ENCODE measurements at places on chromosomes 2 and 18.
A peak's percentile ranks its signal among the peaks of the same experiment; 100 is the strongest.

DNA sequence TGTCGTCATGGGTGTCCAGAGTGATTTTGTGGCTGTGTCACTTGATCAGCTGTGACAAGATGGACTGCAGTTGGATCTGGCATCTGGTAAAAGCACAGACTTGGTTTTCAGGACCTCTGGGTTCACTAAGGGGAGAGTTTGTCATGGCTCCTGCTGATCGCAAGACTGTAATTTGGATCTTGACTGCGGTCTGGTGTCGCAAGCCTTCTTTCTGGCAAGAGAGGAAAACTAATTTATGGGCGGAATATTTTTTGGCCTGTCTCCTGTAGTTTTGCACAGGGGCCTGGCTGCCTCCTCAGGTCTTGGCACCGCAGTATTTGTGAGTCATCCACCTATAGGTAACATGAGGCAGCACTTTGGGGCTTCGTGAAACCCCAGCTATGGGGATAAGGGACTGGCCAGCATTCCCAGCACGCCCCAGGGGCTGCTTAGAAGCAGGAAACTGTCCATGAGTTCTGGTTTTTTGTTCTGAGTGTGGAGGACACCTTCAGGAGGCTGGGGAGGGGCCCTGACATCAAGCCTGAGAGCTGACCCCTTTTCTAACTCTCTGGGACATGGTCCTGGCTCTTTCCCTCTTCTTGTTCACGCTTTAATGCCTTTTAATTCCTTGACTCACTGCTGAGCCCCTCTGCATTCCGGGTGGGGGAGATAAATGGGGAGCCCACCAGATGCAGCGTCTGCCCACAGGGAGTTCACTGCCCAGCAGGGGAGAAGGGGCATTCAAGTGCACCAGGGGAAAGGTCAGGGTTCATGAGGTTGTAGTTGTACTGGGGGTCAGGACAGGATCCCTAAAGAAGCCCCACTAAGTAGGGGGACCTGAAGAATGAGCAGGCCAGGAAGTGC is 12.2 kb downstream of the SH3BP4 start:
- DNase-seq = no peak

DNA sequence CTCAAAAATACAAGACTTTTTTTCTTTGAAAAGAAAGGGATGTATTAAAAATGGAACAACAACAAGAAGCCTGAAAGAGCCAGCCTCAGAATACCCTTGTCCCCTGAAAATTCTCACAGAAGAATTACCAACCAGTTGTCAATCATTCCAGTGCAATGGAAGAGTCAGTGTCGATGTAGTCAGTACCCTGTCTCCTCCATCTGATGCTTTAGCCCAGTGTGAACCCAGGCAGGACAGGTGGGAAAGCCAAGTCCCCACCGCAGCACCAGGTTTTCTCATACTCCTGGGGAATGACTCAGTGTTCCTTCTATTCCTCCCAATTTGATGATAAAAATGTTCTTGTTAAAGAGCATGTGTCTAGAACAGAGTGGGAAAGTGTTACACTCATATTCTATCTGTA is 332.0 kb upstream of the CHAC2 start:
- DNase-seq = no peak

DNA sequence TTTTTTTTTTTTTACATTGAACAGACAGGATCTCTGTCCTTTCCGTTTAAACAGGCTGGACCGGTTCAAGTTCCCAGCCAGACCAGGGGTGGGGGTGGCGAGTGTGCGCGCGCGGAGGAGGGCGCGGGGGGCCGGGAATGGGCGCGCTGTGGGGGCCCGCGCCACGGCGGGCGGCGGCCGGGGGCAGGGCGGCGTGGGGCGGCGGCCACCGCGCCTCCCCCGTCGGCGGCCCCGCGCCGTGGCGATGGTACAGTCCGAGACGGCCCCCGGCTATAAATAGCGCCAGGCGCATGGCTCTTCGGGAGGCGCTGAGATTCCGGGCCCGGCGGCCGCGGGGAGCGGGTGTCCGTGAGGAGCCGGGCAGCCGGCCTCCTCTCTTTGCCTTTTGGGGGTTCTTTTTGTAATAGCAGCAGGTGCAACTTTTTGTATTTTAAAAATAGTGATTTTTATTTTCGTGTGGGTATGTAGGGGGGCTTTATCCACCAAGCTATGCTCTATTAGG is 430 bp upstream of the CELF4 start:
- DNase-seq = peak; percentile 96

GRCh38 chr18:69787825-69788547 is 159.7 kb downstream of the CD226 start:
- no peak for DNase-seq

GRCh38 chr2:105450471-105450870 is 51.6 kb upstream of the FHL2 start:
- DNase-seq = no peak

GRCh38 chr2:19643117-19643518 is 258.7 kb downstream of the TTC32 start:
- no peak for DNase-seq

- DNase-seq = no peak
Measured at GRCh38 chr2:202769201-202769600, 102.4 kb downstream of the ICA1L start.

DNA sequence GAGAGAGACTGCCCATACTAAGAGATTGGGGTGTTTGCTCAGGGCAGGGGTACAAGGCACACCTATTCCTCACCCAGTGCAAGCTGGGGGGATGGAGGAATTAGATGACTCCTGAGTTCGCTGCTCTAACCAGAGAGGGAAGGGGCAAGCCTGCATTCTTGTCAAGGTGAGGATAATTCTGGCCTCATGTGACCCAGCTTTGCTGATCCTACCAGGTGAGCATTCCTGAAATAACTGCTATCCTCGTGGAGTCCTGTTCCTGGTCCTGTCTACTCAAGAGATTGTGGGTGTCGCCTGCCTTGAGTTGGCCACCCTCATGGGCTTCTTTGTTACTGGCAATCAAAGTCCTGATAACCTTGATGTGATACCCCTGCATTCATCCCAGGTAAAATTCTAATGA is 206.0 kb downstream of the SPP2 start:
- no peak for DNase-seq

- peak; percentile 79 for DNase-seq
Measured at GRCh38 chr2:44543773-44544725, 182.3 kb downstream of the CAMKMT start.

DNA sequence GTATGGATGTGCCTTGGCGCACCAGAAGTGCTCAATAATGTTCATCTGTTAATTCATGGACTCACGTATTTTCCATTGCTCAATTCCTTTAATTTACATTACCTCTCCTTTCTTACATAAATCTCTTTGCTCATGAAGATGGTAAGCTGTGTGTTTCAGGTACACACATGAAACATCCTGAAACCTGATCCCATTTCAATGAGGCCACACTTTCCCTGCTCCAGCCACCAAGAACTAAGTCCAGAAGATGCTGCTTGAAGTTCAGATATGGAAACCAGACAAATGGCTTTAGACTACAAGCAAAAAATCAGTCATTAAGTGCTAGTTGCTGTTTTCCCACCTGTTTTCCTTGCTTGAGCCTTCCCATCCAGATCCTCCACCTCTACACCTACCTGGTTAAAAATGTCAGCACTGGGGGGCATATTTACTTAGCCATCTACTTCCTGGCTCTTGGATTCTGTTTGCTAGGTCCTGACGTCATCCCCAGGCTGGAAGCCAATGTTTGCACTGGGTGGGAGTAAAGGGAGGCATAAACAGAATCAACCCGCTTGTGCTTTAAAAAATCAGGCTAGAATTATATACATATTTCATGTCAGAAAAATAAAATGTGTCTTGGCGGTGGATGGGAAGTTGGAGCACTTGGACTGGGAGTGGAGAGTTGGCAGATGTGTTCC is 309.7 kb downstream of the OSR1 start:
- DNase-seq = peak; percentile 68

- no peak for DNase-seq
Measured at GRCh38 chr2:180322781-180323180, 315.7 kb upstream of the CWC22 start.

GRCh38 chr18:45250479-45250878 is 364.8 kb upstream of the SLC14A2 start:
- no peak for DNase-seq

GRCh38 chr2:16400127-16400623 is 265.5 kb downstream of the CYRIA start:
- no peak for DNase-seq

DNA sequence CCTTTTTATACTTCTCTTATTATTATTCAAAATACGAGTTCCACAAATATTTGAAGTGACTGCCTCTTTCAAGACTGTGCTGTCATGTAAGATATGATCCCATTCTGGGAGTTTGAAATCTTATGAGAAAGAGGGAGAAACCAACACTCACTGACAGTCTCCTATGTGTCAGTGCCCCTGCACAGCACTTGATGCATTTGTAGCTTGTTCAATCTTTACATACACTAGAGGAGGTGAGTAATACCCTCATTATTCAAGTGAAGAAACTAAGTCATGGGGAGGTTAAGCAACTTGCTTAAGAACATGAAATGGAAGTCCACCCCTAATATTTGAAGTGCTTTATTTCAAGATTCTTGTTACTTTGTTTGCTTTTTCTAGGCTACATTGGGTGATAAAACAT is 459.5 kb upstream of the FANCL start:
- DNase-seq = no peak

DNA sequence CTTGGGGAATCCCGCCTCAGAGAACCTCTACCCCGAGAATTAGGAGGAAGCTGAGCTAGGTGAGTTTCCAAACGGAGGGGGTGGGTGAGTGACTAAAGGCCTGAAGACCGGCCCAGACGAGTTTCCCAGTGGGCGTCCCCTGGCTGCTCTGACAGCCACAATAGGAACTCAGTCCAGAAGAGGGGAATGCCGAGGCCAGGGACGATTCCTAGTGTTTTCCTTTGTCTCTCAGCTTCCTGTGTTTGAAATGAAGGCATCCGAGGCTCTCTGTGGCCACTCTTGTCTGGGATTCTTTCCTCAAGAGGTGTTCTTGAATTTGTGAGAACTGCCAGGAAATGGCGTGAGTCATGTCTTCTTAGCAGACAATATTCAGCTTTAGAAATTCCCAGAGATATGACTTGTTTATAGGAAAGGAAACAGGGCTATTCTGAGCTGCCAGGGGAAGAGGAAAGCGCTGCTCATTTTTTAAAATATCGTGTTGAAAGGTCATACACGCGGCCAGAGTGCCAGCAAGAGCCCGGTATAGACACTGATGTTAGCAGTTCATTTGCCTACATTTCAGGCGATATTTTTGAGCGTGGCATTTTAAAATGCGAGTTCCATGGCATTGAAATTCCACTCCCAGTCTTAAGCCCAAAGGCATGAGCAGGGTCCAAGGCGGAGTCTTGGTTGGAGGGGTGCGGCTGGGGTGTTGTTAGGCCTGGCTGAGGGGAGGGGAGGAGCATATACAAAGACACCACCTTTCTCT is 169.1 kb upstream of the KLF7 start:
- DNase-seq = no peak

- no peak for DNase-seq
Measured at GRCh38 chr2:424306-425171, 136.6 kb upstream of the ALKAL2 start.

DNA sequence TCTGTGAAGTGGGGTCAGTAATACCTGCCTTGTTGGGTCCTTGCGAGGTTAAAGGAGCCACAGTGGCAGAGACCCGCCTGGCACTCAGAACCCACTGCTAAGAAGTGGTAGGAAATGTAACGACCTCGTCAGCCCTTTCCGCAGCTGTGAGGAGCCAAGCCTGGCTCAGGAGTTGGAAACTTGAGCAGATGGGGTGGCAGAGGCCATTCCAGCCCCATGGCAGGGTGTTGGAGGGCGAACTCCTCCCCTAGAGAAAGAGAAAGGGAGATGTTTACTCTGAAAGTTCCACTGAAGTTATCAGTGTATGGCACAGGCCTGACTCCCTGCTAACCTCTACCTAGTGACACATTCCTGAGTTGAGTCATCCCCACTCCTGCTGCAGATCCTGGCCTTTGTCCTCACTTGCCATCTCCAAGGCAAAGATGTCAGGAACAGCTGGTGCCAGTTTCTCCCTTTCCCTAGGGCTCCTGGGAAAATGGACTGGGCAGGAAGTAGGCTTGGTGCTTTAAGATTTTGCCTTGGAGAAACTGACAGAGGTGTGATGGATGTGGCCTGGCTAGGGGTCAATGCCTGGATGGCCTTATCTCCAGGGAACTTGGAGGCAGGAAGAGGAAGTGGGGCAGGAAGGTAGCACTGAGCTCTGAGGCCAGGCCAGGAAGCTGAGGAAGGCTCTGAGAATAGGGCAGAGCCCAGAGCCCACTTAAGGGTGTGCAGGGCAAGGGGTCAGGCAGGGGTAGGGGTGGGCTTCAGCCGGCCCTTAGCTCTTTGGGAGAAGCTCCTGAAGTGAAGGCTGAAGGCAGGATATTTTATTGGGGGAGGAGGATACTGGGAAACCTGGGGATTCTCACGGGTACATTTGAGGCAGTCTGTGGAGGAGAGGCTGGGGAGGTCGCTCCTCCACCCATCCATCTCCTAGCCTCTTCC is 888 bp downstream of the VAMP5 start:
- no peak for DNase-seq

GRCh38 chr2:228541789-228542188 is 360.3 kb upstream of the SPHKAP start:
- no peak for DNase-seq

- DNase-seq = no peak
Measured at GRCh38 chr18:75916624-75916982, 489.1 kb upstream of the SMIM21 start.

DNA sequence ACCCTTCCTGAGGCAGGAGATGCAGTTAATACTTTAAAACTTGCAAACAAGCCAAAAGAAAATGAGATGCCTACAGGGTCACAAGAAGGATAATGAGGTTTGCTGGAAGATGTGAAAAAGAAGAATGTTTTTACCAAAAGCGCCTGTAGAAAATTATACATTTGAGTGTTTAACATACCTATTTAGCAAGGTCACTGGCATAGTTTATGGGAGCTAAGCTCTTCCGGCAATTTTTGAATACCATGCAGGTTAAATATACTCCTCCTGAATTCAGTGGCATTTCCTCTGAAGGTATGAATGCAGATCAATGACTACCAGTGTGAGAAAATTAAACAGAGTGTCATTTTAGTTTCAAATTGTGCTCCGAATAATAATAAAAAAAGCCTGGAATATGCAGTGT is 21.2 kb upstream of the MAP3K20 start:
- no peak for DNase-seq

- no peak for DNase-seq
Measured at GRCh38 chr2:28608500-28609424, 112.9 kb downstream of the PLB1 start.

- no peak for DNase-seq
Measured at GRCh38 chr2:143476336-143477087, 347.3 kb downstream of the ARHGAP15 start.

- DNase-seq = no peak
Measured at GRCh38 chr2:233996461-233996860, 54.0 kb upstream of the SPP2 start.

Data from NCI-H1092 treated with DMSO at 0.1 percent for 48 hours (cell line).